ENCODE measurements at places on chromosomes 4 and X.

DNA sequence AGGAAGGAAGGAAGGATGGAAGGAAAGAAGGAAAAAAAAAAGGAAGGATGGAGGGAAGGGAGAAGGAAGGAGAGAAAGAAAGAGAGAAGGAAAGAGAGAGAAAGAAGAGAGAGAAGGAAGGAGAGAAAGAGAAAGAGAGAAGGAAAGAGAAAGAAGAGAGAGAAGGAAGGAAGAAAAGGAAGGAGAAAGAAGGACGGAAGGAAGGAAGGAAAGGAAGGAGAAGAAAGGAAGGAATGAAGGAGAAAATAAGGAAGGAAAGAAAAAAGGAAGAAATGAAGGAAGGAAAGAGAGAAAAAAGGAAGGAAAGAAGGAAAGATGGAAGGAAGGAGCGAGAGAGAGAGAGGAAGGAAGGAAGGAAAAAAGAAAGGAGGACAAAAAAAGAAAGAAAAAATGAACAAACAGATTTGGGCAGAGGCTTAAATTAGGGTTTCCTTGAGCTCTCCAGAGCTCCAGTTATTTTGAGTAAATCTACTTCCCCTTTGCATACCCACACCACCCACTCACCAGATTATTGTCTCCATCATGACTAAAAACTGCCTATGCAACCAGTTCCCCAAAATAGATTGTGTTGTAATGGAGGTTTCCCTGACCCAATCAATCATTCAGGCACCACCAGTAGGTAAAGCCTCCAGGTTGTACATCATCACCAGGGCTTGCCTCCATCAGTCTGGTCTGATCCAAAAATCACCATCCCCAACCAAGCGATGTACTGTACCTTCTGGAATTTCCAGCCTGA lies 1722.9 kb upstream of the PCDH10 start:
- DNase-seq = no peak

GRCh38 chr4:173270312-173271027 lies 63.7 kb downstream of the HMGB2 start:
- no peak for DNase-seq

DNA sequence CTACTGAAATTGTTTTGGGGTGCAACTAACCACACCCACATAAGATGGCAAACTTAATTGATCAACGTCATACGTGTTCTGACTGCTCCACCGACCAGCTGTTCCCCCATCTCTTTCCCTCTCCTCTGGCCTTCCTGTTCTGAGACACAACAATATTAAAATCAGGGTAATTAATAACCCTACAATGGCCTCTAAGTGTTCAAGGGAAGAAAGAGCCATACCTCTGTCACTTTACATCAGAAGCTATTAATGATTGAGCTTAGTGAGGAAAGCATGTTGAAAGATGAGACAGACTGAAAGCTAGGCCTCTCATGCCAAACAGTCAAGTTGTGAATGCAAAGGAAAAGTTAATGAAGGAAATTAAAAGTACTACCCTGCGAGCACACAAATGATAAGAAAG lies 173.9 kb upstream of the FTHL17 start:
- no peak for DNase-seq

DNA sequence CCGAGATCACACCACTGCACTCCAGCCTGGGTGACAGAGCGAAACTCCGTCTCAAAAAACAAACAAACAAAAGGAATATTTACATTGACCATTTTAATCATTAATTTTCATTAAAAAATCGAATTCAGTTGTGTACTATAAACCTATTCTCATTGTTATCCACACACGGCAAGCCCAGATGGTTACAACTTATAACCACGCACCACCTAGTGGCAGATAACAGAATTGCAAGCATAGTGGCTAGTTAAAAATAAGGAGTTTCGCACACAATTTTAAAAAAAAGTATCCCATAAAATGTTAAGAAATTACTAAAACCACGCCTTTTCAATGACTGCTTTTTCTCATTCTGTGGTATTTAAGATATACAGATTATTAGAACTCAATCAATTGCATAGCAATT lies 25.4 kb downstream of the MBNL3 start:
- no peak for DNase-seq

DNA sequence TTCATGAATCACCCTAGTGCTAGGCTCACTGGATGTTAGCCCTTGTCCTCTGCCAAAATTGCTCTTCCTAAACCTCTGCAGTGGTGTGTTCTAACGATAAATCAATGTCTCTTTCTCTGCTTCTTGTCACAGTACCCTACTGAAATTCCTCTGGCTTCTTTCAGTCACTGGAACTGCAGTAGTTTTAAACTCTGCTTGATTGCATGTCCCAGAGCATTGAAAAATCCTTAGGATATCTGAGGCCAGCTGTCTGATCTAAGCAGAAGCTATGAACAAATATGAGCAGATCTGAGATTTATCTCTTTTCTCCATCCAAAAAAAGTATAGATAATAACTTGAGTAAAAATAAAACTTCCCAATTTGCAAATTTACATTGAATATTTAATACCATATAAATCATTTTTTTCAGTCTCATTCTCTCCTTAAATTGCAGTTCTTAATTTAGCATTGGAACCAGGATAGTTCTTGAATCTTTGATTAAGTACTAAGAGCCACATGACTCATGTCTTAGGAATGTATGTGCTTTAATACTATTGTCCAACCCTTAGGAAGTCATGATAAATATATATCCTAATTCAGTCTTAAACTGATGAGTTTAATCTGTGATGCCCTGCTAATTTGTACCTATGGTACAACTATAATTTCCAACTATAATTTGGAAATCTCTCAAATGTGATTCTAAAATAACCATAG lies 169.7 kb downstream of the PDHA2 start:
- no peak for DNase-seq

GRCh38 chrX:29948653-29949052 lies 266.7 kb upstream of the MAGEB2 start:
- DNase-seq = no peak

DNA sequence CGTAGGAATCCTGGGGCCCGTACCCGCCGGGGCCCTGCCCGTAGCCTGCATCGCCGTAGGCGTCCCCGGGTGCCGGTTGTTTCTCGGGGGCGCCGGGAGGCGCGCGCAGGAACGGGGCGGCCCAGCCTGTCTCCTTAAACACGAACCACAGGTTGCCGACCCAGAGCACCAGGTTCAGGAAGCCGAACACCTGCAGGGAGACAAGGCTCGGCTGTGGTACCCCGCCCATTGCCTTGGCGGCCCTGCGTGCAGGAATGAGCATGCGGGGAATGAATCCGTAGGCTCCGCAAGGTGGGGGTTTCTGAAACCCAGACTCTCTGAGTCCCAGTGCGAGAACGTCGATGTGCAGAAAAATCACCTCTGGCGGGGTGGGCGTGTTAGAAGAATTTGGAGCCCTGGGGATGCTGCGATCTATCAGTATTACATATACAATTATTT lies 5.4 kb upstream of the PRICKLE3 start:
- no peak for DNase-seq
